Kasumi-1 (cell line): ENCODE measurements at places on chromosomes 5 and 9.

DNA sequence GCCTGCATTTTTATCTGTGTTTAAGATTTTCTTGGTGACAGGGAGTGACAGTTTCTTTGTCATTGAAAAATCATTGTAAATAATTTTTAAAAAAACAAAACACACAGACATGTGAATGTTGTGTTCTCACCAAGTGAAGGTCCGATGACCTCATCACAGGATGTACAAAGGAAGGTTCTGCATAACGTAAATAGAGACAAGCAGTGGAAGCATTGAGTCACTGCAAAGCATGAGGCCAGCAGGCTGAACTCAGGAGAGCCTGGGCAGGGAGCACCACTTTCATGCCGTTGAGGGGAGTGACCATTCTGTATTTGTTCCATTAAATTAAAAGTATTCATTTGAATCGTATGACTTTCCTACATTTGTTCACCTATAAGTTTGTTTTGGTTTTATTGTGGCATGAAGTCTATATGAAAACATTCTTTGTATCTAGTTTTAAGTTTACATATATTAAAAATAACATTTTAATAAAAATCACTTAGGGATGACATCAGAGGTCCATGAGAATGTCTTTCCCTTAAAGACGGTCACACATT lies 70.4 kb upstream of the TLE1 start:
- DNase-seq, result no peak

- DNase-seq, result peak; percentile 96
These were observed 75.9 kb upstream of the PRR16 start for GRCh38 chr5:120388016-120388781.

- DNase-seq, result no peak
These were observed 72.3 kb downstream of the RAPGEF1 start for GRCh38 chr9:131667576-131667975.

DNA sequence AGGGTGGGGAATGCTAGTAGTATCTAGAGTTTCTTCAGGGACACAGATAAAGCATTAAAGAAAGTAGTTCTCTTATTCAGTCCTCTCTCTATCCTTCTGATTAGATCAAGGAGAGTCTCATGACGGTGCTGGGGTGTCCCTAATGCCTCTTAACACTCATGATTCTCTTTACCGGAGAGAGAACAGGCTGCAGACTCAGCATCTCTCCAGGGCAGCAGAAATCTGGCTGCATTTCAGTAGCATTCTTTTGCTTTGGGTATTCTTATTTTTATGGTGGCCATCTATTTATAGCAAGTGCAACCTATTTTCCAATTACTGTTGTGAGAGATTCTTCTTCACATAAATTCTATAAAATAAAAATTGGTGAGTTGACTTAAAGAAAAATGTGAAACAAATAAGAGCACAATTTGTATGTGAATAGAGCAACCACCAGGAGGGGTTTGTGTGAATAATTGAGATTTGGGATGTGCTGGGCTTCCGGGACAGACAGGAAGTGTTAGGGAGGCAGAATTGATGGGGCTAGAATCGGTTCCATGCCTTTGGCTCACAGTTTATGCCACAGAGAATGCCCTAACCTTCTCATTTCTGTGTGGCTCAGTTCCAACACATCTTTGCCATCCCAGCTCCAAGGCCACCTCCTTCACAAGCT lies 23.8 kb upstream of the BOD1 start:
- DNase-seq, result no peak

GRCh38 chr9:5832071-5832537 lies 813 bp downstream of the ERMP1 start:
- peak; percentile 23 for DNase-seq
